ENCODE measurements at places on chromosomes 4 and X.

- no peak for DNase-seq
Observed at GRCh38 chrX:71579990-71580380, 1.7 kb downstream of the GCNA start.

- no peak for DNase-seq
Observed at GRCh38 chr4:19831644-19832285, 419.9 kb upstream of the SLIT2 start.

DNA sequence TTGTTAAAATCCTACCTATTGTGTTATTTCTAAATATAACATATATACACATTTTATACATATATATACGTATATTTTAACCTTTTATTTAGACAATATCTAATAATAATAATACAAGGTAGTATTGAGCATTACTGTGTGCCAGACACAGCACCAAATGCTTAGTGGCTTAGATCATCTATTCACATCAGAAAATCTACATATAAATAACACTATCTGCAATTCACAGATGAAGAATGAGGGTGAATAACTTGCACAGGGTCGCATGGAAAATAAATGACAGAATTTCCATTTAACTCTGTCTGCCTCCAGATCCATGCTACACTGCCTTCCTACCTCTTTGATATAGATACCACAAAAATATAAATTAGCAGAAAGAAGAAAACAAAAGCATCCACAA is 37.7 kb downstream of the SHROOM4 start:
- DNase-seq = no peak

- no peak for DNase-seq
Observed at GRCh38 chrX:1493877-1494510, 41.3 kb upstream of the ASMTL start.

- no peak for DNase-seq
Observed at GRCh38 chr4:151537687-151538086, 128.7 kb downstream of the FHIP1A start.

All from LNCaP clone FGC (cell line).